ENCODE measurements at places on chromosomes 11 and 22.

GRCh38 chr22:29037340-29037932 is 24.2 kb downstream of the C22orf31 start:
- DNase-seq, result no peak

- DNase-seq, result peak; percentile 59
Measured at GRCh38 chr11:12841946-12842630, 167.0 kb upstream of the RASSF10 start.

- DNase-seq, result no peak
Measured at GRCh38 chr22:48001101-48001500, 1238.7 kb downstream of the TBC1D22A start.

GRCh38 chr11:124518989-124519451 is 24.4 kb downstream of the OR8B12 start:
- no peak for DNase-seq

- no peak for DNase-seq
Measured at GRCh38 chr11:106397787-106398501, 320.5 kb downstream of the AASDHPPT start.

- DNase-seq, result peak; percentile 51
Measured at GRCh38 chr11:503179-503981, 3.7 kb downstream of the RNH1 start.

GRCh38 chr11:67409781-67410368 is 5.6 kb upstream of the CARNS1 start:
- no peak for DNase-seq

- no peak for DNase-seq
Measured at GRCh38 chr11:28628412-28628811, 520.2 kb downstream of the METTL15 start.

DNA sequence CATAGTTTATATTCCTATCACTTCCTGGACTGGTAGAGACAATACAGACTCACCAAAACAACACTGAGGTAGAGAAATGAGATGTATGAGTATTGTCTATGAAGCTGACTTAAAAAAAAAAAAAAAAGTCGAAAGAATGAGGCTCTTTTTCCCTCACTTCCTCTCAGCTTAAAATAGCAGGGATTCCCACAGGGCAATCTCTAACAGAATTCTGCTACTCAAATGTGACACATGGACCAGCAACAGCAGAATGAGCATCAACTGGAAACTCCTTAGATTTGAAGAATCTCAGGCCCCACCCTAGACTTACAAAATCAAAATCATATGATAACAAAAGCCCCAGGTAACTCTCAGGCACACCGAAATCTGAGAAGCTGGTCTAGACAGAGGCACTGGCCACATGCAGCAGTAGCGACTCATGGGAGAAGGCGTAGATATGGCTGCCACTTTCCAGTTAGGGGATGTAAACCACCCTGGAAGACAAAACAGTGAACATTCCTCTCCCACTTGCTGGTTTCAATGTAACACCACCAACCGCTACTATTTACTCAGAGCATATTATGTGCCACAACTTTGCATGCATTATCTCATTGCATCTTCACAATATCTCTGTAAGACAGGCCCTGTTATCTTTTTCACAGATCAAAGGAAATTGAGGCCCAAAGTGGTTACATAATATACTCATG is 128.0 kb downstream of the RBFOX2 start:
- DNase-seq, result peak; percentile 47

- DNase-seq, result no peak
Measured at GRCh38 chr11:19419021-19419750, 178.4 kb upstream of the E2F8 start.

GRCh38 chr11:132644520-132645239 is 887.6 kb downstream of the OPCML start:
- no peak for DNase-seq

GRCh38 chr22:26852176-26852575 is 194.8 kb downstream of the MIAT start:
- no peak for DNase-seq

GRCh38 chr11:72343006-72343756 is 91.2 kb downstream of the CLPB start:
- no peak for DNase-seq

DNA sequence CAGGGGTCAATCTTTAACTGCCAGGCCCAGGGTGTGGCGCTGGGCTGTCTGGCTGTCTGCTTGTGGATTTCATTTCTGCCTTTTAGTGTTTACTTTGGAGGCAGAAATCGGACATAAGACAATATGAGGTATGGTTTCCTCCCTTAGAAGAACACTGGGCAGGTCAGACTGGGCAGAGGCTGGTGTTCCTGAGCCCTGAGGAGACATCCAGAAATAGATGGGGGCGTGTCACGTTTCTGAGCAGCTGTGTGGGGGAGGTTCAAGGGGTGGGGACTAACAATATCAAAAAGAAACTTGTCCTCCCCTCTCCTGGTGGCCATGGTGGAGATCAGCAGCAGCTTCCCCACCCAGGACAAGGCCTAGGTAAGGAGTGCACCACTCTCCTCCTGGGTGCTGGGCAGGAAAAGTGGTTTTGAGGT is at the start of gene ART1:
Gene ART1, plus strand, starts transcription at position 312 of the 419 bp plus-strand sequence. CDS start 14,086 bp downstream, outside the sequence.
- no peak for DNase-seq

DNA sequence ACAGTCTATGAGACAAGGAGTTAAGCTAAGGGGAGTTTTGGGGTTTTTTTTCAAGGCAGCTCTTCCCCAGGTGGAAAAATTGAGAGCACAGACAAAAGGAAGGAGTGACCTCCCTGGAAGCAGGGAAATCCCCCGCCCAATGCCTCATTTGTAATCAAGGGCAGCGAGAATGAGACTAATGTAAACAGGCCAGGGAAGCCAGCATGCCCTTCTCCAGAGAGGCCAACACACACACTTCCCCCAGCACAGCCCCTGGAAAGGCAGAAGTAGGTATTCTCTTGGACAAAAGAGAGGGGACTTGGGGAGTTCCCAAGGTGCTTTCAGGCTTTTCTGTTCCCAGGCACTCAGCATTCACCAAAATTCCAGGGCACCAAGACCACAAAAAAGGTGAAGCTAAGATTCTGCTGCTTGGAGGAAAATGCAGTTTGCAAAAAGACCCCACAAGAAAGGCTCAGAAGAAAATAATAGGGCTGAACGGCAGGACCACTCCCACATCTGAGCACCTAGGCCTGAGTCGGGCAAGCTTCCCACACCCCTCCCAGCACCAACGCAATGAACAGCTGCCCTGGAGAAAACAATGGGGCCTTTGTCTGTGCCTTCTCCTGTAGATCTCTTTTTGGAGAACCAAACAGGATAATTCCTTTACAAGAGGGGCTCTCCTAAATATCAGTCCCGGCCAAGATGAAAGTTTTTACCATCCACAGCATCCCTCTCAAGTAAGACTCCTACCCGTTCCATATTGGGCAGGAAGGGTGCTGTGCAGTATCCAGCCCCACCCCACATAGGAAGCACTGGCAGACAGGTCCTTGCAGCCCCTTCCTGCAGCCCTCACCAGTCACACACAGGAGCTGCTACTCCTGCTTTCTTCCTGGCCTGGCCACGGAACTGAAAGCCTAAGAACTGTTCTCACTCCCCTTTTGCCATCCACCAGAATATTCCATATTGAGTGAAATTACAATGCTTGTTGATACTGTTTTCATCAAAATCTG is 70.7 kb upstream of the AKIP1 start:
- no peak for DNase-seq

GRCh38 chr11:113240790-113241635 is 73.4 kb upstream of the TTC12 start:
- DNase-seq, result no peak

- DNase-seq, result no peak
Measured at GRCh38 chr11:67079065-67079705, 22.5 kb downstream of the RHOD start.

DNA sequence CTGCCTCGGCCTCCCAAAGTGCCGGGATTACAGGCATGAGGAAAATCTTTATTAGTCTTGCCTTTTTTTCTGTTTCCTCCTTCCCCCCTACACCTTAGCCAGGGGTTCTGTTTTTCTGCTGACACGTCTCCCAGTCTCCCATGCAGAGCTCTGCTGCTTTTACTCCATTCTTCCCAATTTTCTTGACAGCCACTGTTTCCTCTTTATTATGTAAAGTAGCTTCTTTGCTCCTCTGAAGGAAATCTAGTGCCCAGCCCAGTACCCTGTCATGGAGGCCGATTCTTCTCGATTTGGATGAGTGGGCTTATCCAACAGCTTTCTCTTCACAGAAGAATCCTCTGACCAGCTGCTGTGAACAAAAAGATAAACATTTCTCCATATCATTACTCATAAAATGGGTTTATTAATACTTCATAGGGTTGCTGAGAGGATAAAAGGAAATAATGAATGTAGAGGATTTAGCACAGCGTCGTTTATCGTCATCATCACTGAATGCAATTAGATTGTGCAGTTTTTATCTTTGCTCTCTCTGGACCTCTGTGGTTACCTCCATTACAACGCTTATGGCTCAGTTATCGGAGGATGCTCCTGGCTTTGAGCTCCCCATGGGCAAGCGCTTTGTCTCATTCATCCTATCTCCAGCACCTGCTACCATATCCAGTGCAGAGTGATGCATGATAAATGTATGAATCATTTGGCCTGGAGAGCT is 375.6 kb upstream of the C11orf87 start:
- no peak for DNase-seq

DNA sequence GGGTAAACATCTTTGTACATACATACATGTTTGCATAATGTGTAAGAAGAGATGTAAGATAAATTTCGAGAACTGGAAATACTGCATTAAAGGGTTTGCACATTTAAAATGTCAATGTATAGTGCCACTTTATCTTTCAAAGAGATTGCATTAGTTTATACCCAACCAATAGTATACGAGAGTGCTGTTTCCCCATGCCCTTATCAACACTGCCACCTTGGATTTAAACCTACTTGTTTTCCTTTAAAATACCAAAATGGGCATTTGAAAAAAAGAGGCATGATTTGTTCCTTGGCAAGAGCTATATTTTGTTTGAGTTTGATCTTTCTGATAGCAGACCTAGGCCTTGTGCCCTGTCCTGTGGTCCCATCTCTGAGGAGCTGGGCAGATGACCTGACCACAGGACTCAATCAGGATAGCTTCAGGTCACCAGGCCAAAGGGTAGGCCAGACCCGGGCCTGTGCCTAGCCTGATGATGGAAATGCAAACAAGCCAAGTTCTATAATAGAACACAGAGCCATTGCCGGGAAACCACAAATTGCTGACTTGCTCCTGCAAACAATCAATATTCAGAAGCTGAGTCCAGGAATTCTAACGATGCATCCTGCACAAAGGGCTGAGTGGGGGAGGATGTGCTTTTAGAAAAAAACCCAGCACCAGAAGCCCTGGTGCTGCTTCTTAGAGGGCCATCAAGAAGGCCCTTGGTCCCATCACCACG is 16.9 kb upstream of the ALG8 start:
- no peak for DNase-seq

DNA sequence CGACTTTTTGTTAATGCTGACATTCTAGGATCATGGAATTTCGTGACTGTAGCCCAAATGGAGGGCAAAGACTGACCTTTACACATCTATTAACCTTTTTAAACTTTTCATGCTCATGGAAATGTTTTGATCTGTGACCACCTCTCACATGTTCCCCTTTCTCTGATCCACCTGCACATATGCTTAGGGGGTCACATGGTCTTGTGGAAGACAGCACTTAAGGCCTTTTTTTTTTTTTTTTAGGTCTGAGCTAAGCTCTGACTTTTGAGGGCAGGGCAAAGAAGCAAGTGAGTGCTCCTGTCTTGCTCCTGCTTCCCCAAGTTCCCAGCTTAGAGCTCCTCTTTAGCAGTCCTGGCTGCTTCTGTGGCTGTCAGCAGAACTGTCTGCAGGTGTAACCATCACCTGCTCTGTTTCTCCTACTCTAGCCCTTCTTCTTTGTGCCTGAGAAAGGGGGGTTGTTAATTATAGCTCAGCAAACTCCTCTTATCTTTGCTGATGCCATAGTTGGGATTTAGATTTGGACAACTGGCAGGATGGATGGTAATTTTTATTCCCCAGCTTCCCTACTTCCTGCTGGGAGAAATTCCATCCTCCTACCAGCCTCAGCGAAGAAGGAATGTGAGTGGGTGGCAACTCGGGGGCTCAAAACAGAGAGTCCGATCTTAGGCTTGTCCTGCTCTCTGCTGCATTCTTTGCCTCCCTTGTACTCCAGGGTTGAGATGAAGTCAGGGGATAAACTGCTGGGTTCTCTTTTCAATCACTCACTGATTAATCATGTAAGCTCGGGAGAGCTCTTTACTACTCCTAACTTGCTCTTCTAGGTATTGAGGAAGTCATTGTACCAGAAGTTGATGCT is 64.4 kb downstream of the GRAMD1B start:
- DNase-seq, result no peak

DNA sequence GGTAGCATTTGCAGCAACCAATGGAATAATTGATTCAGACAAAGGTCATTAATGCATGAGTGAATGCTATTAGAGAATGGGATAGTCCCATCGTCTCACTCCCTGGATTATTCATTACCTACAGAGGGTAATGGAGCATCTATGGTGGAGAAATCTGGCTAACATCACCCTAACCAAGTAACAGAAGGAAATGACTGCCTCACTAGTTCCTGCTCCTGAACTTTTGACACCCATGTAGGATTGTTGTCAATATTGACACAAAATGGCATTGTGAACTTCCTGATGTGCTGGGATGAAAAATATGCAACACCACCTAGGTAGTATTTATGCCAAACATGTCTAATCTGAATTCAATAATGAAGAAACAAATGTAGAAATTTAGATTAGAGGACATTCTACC is 44.0 kb upstream of the KIRREL3 start:
- no peak for DNase-seq

DNA sequence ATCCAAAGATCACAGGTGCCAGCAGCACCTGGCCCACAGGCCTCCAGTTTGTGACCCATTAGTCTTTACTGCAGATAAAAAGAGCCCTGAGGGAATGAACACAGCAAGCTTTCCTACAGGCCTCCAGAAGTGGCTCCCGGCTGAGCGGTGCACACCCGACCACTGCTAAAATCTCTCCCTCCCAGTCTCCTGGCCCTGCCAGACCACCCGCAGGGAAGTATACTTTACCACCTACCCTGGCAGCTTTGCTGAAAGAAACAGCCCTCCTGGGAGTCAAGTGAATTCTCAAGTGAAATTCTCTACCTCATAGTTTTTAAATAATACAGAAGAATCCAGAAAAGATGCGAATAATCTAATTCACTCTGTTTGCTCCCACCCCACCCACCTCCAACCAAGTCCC is 15.4 kb upstream of the MTNR1B start:
- DNase-seq, result no peak

- DNase-seq, result no peak
Measured at GRCh38 chr11:61553373-61554171, 27.3 kb downstream of the SYT7 start.

Data from stromal cell of bone marrow (primary cell).